ENCODE measurements at places on chromosomes 12 and 14.

DNA sequence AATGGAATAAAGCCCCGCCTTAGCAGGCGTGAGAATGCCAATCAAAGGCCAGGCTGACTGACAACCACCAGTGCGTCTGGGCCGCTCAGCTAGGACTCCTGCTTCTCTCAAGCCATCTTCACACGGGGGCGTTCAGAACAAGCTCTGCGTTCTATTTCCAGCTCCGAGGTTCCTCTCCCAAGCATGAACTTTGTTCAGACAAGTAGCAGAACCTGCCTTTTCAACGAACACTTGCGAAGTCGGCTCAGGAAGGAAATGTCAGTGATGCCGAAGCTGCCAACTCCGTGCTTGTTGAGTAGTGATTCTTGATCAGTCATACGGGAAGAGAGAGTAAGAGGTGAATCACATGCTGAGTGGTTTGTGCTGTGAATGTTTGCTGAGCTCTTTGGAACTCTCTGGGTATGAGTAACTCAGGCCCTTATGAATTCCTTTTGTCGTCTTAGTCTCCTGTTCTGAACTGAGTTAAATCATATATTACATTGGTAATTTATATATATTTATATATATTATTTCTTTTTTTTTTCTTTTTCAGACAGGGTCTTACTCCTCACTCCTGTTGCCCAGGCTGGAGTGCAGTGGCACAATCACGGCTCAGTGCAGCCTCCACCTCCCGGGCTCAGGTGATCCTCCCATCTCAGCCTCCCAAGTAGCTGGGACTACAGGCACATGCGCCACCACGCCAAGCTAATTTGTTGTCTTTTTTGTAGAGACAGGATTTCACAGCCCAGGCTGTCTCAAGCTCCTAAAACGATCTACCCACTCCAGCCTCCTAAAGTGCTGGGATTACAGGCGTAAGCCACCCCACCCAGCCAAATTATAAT, 29.4 kb upstream of the BCL7A start:
- DNase-seq, result no peak

- no peak for DNase-seq
Observed at GRCh38 chr12:11748903-11749302, 99.4 kb downstream of the ETV6 start.

DNA sequence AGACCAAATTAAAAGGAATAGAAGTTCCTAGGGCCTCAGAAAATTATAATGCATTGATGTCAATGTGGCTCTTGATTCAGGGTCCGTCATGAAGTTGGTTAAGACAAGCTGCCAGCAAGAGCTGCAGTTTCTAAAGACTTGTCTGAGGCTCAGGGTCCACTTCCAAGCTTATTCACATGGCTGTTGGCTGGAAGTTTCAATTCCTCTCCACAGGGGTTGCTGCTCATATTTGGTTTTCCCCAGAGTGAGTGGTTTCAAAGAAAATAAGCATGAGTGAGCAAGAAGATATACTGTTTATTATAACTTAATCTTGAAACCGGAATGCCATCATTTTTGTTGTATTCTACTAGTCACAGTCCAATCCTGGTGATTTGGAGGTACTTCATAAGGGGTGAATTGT, 1247.4 kb downstream of the LRFN5 start:
- DNase-seq, result no peak

GRCh38 chr12:34121360-34121759, 99.1 kb downstream of the ALG10 start:
- DNase-seq, result no peak

DNA sequence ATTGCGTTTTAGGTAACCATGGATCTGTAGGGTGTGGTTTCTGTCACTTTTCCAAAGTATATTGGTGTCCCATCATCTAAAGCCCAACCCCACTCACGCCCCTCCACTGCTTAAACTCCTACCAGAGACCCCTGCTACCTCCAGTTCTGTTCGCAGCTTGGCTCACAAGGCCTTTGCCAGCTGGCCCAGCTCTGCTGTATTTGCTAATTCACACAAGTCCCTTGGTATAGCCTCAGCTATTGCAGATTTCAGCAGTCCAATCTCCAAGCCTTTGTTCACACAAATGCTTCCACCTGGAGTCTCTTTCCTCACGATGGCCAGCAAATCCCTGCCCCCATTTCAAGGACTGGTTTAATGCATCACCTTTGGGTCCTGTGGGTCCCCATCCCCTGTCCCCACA, 24.2 kb downstream of the ISCA2 start:
- no peak for DNase-seq

GRCh38 chr14:100328495-100329163, 5.5 kb downstream of the SLC25A47 start:
- no peak for DNase-seq

DNA sequence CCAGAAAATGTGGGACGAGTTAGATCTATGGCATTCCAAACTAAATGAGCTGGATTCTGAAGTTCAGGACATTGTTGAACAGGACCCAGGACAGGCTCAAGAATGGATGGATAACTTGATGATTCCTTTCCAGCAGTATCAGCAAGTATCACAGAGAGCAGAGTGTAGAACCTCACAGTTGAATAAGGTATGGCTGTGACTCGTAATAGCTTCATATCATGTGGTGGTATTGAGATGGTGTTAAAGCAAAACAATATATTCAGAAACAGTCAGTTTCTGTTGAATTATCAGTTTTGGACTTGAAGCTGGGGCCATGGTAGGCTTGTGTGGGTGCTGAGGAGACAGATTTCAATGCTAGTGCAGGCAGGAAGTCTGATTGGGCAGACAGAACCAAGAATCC, 213.7 kb downstream of the ESR2 start:
- DNase-seq, result no peak

DNA sequence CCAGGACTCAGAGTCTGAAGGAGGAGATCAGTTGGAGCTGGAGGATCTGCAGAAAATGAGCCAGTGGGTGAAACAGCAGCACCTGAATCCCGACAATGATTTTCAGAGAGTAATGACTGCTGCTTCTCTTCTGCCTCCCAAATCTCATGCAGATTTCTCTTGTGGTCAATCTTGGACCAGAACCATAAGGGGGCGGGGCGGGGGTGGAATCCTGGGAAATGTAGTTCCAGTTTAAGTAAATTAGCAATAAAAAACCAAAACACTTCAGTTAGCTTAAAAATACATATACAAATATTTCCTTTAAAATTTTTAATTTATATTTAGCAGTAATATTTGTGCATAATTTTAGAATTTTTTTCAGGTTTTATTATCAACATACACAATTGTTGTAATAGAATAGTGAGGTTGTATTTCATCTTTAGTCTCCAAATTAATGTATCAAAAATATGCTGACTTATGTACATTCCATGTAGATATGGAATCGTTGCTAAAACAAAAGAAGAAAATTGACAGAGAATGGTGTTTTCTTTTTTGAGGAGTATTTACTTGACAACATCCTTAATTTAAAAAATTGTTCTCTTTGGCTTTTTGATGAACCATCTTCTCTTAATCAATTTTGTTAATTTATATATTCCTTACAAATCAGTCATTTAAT, 223.5 kb upstream of the SYT10 start:
- DNase-seq, result no peak

GRCh38 chr12:104608998-104609397, 152.2 kb downstream of the CHST11 start:
- DNase-seq, result no peak

DNA sequence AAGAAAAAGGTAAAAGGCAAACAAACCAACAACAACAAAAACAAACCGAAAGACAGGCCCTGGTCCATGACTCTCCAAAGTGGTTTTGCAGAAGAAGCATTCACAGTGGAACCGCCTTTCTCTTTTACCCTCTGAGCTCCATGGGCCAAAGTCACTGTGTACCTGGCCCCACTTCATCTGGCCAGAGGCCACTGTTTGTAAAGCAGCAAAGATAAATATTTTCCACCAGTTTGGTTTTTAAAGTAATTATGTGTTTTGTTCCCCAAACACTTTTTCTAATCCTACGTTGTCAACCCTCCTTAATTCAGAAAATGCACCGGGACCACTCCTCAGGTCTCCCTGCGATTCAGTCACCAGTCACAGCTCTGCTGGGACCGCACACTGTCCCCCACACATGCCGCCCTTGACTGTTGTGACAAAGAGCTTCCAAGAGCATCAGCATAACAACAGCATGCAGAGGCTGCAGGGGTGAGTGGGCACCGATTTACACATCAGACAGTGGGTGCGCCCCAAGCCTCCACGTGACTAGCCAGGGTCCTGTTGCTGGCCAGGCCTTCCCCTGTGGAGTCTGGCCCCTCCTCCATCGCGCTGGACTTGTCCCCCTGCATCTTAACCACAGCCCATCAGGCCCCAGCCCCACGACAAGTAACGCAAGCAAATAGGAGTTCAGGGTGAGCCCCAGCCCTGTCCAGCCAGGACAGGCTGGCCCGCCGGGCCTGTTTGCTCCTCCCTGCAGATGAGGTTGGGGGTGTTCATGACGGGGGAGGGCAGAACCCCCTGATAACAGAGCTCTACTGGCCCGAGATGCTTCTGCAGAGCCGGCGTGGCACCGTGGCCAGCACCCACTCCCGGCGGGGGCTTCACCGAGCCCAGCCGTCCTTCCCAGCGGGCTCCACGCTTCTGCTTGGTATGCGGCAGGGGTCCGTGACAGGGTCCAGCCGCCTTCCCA, 65.2 kb upstream of the DIO3 start:
- DNase-seq, result no peak

GRCh38 chr12:89950421-89950820, 241.8 kb upstream of the ATP2B1 start:
- DNase-seq, result no peak

GRCh38 chr12:65192963-65193516, 23.7 kb downstream of the LEMD3 start:
- no peak for DNase-seq

DNA sequence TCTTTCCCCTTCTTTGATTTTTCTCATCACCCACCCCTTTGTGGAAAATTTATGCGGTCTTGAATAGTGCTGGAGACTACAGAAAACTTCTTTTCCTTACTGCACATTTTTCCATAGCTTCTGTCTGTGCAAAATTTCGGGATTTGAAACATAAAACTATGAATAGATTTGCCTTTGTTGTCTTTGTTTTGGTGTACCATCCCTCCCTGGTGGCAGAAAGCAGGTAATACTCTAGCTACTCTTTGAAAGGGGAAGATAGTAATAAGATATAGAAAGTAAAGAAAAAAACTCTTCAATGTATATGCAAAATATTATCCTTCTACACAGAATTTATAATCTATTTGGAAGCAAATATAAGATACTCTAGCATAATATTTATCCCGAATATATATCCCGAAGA, 79.1 kb upstream of the LMO3 start:
- no peak for DNase-seq

GRCh38 chr14:23861666-23862065, 91.9 kb upstream of the DHRS4 start:
- DNase-seq, result no peak

- no peak for DNase-seq
Observed at GRCh38 chr12:51895378-51896135, 7.7 kb downstream of the ANKRD33 start.

DNA sequence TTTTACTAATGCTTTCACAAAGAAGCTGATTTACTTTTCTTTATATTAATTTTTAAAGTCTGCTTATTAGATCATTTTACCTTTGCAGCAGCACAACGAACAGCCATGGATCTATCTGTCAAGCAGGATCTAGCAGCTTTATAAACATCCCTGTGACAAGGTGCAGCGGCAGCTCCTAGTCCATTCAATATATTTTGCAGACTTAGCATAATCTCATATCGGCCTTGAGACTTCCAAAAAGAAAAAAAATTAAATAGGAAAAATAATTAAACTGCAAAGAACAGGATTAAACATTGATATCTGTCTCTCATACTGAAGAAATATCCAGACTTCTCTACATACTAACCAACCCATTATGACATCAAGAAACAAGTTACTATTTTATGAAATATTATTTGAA, 25.2 kb downstream of the HEATR5A start:
- DNase-seq, result no peak

DNA sequence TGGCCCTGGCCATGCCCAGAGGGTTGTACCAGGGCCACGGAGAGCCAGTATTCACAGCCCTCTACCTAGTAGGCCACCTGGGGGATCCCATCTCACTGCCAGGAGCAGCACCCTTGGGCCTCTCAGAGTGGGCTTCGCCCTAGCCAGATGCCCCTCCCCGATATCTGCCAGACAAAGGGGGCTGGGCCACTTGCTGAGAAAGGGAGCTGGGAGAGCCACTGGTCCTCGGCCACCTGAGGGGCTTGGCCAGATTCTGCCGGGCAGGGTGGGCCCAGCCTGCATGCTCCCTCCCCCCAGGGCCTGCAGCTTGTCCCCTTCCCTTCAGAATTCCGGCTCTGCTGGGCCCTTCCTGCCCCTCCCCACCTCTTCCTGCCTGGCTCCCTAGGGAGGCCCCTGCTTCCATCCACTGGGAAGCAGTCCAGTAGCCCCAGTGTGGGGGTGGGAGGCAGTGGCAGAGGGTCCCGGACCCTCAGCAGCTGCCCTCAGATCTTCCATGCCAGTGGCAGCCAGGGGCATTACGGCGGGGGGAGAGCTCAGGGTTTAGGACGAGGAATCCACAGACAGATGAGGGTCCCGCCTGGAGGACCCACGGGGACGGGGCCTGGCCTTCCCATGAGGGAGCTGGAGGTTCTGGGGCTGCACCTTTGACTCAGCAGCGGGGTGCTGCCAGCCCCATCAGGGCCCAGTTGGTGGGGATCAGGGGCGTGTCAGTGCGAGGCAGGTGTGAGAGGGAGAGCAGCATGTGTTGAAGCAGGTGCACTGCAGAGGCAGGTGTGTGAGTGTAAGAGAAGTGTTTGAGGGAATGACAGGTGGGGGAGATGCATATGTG, 2.4 kb downstream of the CRIP2 start:
- peak; percentile 26 for DNase-seq

- DNase-seq, result no peak
Observed at GRCh38 chr12:80941916-80942315, 4.2 kb upstream of the LIN7A start.

DNA sequence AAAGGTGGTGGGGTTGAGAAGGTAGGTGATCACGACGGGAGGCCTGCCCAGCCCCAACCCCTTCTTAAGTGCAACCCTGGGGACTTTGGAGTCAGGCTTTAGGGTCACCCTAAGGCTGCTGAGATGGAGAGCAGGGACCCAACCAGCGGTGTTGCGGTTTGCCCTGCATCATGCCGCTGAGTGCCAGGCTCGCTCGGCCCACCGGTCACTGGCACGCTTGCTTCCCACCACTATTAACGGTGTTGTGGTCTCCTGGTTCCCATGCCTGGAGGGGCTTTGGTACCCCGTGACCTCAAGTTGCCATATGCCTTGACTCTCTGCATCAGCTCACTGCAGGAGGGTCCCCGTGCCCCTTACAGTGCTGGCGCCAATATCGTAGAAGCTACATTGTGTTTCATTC, 18.4 kb upstream of the MEG3 start:
- no peak for DNase-seq

- no peak for DNase-seq
Observed at GRCh38 chr12:49503674-49504180, 35.1 kb upstream of the KCNH3 start.

DNA sequence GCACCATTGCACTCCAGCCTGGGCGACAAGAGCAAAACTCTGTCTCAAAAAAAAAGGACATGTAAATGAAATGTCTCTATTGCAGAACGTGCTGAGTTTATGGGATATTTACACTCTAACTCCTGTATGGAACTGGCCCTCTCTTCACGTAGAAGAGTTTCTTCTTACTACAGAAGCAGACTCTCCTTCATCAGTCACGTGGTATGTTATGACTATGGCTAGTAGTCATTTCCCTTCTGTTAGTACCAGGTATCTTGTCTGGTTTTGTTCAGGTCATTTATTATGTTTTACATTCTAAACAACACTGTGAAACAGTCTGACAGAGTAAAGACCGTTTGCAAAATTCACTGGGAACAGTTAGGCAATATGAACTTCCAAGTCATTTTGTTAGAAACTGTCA, 20.3 kb downstream of the KNTC1 start:
- no peak for DNase-seq
